ENCODE measurements at places on chromosomes 4 and X. TPM values are rescaled to one million over a fixed set of nuclear protein-coding genes. Genes with fewer than 3 reads are reported as not detected.

DNA sequence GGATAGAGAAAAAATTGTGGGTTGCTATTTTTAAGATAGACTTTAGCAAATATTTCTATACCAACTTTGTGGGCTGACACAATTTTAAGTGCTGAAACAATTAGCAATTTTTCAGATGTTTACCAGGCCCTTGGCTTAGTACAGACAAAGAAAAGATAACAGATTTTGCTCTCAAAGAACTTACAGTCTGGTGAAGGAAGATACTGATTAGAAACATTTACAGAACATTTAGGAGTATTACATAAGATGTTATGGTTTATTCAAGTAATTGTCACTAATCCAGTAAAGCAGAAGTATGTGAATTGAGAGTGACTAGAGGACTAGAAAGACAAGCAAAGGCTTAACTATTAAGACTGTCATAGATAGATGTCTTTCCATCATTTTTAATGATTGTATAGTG lies 35.3 kb upstream of the NDUFC1 start:
- H3K4me1 ChIP-seq: no peaks in the 10 kb centered on the region
- no peak for DNase-seq
- peaks cover 26% of the 10 kb centered on the region for H3K36me3 ChIP-seq
- H3K27me3 ChIP-seq: no peaks in the 10 kb centered on the region
- H3K4me3 ChIP-seq: no peak overlapping the region
- H3K27ac ChIP-seq: no peak overlapping the region

DNA sequence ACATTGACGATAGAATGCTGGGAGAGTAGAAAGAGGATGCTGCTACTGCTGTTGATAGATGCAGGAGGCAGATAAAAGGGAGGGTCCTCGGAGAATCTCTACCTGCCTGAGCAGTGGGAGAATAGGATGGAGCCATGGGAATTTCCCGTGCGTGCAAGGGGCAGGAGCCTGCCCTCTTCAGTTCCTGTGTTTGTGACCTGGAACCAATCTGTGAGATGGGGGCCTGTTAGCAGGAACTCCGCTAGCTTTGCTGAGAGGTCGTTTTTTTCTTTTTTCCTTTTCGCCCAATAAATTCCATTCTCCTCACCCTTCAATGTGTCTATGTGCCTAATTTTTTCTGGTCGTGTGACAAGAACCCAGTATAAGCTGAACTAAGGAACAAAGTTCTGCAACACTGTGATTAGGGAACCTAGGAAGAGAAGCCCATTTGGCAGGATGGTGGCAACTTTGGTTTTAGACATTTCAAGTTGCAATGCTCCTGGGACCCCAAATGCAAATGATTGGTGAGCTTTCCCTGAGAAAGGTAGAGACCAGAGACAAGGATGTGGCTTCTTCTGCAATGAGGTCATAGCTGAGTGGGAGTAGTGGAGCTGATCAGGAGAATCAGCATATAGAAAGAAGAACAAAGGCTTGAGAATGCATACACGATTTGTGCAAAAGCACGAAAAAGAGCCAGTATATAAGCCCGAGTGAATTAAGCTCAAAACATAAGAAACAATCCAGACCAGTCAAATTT lies 23.9 kb downstream of the SLC39A8 start:
- H3K4me1 ChIP-seq: no peaks in the 10 kb centered on the region
- no peaks in the 10 kb centered on the region for H3K27me3 ChIP-seq
- H3K4me3 ChIP-seq: no peak overlapping the region
- no peaks in the 10 kb centered on the region for H3K36me3 ChIP-seq

DNA sequence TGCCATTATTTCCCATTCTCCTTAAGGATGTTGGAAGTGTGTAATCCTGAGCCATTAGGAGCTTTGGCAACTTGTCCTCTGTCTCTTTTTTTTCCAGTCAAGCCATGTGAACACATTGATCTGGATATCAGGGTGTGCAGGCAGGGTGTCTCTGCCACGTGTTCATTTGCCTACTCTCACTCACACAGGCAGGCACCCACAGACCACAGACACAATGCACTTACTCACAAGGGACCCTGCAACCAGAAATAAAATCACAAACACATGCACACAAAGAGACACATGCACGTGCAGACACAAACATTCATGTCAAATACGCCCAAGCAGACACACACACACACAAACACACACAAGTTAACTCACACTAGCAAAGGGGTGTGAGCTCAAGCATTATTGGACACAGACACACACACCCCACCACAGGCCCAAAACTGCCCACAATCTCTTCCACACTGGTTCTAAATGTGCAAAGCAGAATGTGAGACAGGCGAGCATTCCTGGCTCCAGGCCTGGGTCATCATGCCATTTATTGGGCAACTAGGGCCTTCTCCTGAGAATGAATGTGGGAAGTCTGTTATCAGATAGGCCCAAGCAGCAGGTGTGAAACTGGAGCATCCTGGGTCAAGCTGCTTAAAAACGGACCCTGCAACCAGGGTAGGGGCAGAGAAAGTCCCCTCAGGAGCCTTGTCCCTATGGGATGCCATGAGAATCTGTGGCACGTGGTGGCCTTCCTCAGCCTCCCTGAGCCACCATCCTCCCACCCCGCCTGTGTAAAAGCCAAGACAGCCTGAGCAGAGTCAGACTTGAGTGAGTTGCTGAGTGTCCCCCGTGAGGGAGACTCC lies 63.4 kb downstream of the NBDY start:
- DNase-seq: no peak
- no peak overlapping the region for H3K4me3 ChIP-seq
- no peak overlapping the region for H3K27ac ChIP-seq

DNA sequence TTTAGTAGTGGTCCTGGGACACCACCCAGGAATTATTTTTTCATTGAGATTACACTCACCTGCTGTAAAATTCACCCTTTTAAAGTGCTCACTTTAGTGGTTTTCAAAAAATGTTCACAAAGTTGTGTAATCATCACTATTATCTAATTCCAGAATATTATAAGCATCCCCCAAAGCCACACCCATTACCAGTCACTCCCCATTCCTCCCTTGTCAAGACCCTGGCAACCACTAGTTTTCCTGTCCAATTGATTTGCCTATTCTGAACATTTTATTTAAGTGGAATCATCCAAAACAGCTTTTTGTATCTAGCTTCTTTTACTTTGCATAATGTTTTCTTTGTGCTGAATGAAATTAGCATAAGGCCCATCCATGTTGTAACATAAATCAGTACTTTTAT lies 12.7 kb upstream of the CXCL6 start:
- H3K27ac ChIP-seq: no peak overlapping the region
- DNase-seq: no peak
- H3K36me3 ChIP-seq: peaks cover 14% of the 10 kb centered on the region
- peaks cover 15% of the 10 kb centered on the region for H3K4me1 ChIP-seq

Gene PGK1
- 388 TPM for total RNA-seq

Gene SYNPO2
- total RNA-seq: 11.6 TPM

Gene GAGE12F
- total RNA-seq: not detected

DNA sequence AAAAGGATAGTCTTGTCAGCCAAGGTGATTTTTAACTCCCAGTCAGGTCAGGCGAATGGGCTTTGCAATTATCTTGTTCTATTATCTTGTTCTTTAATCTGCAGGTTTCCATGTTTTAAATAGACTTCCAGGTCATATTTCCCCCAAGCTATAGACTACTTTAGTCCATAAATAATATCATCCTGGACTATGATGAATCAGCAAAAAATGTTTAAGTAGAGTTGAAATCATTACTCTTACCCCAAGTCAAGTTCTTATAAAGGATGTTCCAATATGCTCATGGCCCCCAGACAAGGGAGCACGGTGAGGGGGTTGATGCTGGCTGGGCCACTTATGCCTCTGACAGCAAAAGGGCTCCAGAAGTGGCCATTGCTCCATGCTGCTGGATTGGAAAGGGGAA lies 75.1 kb downstream of the SLC2A9 start:
- DNase-seq: no peak
- H3K4me3 ChIP-seq: no peak overlapping the region
- no peak overlapping the region for H3K27ac ChIP-seq
- no peaks in the 10 kb centered on the region for H3K4me1 ChIP-seq
- peaks cover 2% of the 10 kb centered on the region for H3K27me3 ChIP-seq

DNA sequence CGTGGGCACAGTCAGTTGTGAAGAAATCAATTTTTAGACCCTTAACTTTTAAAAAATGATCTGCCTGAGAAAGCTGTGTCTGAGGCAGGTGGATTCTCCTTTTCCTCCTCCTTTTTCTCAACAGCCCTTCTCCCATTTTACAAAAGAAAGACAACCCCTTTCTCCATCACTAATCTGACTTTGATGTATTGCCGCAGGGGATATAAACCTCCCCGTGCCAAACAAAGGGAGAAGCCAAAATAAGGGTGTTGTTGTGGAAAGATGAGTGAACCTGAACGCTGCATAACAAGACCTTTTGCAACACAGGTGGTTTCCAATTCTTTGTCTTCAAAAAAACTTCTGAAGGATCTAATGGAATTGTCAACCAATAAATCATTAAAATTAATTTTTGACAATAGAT lies 8.4 kb upstream of the FHL1 start:
- DNase-seq: no peak
- no peak overlapping the region for H3K4me3 ChIP-seq
- H3K36me3 ChIP-seq: no peaks in the 10 kb centered on the region

GRCh38 chr4:5618051-5618960 lies 90.1 kb downstream of the EVC2 start:
- 0 out of 2 replicates have a peak, but pooled peaks cover 1% of the 10 kb centered on the region for H3K27me3 ChIP-seq
- H3K27ac ChIP-seq: peak overlapping the region; percentile 18
- no peak overlapping the region for H3K4me3 ChIP-seq
- peaks cover 33% of the 10 kb centered on the region for H3K36me3 ChIP-seq
- peaks cover 6% of the 10 kb centered on the region for H3K4me1 ChIP-seq

DNA sequence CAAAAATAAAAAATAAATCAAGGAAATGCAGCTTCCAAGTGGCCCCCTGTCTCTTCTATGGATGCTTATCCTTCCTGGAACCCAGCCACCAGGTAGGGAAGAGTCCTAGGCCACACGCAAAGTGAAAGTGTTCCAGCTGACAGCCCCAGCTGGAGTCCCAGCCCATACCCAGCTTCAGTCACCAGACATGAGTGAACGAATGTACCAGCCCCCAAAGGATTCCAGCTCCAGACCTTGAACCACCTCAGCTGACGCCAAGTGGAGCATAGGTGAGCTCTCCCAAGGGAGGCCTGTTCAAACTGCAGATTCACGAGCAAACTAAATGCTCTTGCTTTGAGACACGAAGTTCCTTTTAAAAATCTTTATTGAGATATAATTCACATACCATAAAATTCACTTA lies 62.0 kb downstream of the BCOR start:
- H3K27me3 ChIP-seq: no peaks in the 10 kb centered on the region
- H3K36me3 ChIP-seq: no peaks in the 10 kb centered on the region
- no peaks in the 10 kb centered on the region for H3K4me1 ChIP-seq
- no peak overlapping the region for H3K4me3 ChIP-seq
- DNase-seq: no peak

DNA sequence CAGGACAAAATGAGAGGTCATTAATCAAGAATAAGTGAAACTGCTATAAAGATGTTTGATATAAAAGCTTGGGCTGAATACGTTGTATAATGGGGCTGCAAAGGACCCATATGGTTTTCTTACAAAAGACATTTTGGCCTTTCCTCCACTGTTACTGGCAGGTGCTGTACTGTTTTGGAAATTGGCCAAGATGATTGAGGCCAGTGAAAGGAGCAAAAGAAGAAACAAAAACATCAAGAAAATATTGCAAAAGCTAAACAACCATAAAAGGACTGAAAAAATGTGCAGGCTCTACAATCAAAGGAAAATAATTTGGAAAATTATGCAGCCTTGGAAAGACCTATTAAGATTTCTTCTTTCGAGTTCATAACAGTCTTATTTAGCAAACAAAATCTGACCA lies 222.2 kb upstream of the PPP1R2C start:
- H3K36me3 ChIP-seq: no peaks in the 10 kb centered on the region
- DNase-seq: no peak
- H3K27me3 ChIP-seq: no peaks in the 10 kb centered on the region

Gene PCDH11X
- not detected for total RNA-seq

- peak; percentile 35 for DNase-seq
- no peaks in the 10 kb centered on the region for H3K27me3 ChIP-seq
- H3K27ac ChIP-seq: peak overlapping the region; percentile 77
- H3K4me1 ChIP-seq: peaks cover 27% of the 10 kb centered on the region
These were observed 40.0 kb downstream of the HADH start for GRCh38 chr4:108029731-108030130.

Gene PAGE5
- total RNA-seq: 1.1 TPM

- H3K4me3 ChIP-seq: no peak overlapping the region
- peak; percentile 32 for DNase-seq
- no peaks in the 10 kb centered on the region for H3K27me3 ChIP-seq
- H3K36me3 ChIP-seq: peaks cover 26% of the 10 kb centered on the region
These were observed 70.2 kb downstream of the CLDN22 start for GRCh38 chr4:183249854-183250253.

Gene ZNF674
- total RNA-seq: 3.8 TPM

Gene USP27X
- total RNA-seq: 1.3 TPM

DNA sequence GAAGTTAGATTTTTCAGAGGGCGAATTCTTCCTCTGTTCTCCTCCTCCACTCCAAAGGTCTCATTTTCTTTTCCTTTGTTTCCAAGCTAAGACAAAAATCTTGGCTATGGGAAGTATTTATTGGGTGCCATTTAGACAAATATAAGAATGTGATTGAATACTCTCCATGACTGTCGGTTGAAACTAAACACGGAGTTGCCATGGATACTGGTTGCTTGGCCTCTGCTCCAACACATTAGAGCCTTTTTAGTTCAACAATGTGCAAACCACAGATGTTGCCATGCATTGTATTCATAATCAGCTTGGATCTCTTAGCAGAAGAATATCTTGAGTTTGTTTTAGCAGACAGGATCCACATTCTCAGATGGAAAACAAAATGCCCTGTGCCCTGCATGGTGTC lies 366.5 kb upstream of the LCORL start:
- peaks cover 1% of the 10 kb centered on the region for H3K27me3 ChIP-seq
- DNase-seq: no peak
- no peaks in the 10 kb centered on the region for H3K4me1 ChIP-seq
- no peak overlapping the region for H3K4me3 ChIP-seq
- no peak overlapping the region for H3K27ac ChIP-seq
- H3K36me3 ChIP-seq: no peaks in the 10 kb centered on the region

DNA sequence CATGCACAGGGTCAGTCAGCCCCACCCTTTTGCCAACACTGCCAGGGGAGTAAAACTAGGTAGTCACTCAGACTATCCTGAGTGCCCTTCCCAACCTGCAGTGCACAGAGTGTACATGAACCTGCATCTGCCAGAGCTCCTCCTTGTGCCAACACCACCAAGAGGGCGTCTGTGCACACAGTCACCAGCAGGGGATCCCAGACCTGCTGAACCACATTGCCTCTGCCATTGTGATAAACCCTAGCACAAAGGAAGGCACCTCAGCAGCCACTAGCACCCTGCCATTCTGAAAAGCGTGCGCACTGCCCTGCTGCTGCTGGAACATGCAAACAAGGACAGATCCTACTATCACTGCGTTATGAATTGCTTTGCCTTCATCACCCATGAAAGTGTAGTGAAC lies 247.8 kb upstream of the POU3F4 start:
- H3K36me3 ChIP-seq: no peaks in the 10 kb centered on the region
- DNase-seq: no peak
- H3K27me3 ChIP-seq: no peaks in the 10 kb centered on the region

Gene MAGEA1
- not detected for total RNA-seq

Gene ARX
- total RNA-seq: not detected

GRCh38 chr4:65791812-65792308 lies 121.6 kb upstream of the EPHA5 start:
- no peak overlapping the region for H3K27ac ChIP-seq
- no peaks in the 10 kb centered on the region for H3K27me3 ChIP-seq
- no peaks in the 10 kb centered on the region for H3K36me3 ChIP-seq
- no peaks in the 10 kb centered on the region for H3K4me1 ChIP-seq
- no peak for DNase-seq
- peak overlapping the region; percentile 10 for H3K4me3 ChIP-seq

Gene ZCCHC12
- not detected for total RNA-seq

Gene NPY5R
- not detected for total RNA-seq
